ENCODE measurements at places on chromosomes 16 and 17.

- no peak for DNase-seq
Measured at GRCh38 chr16:86220561-86220960, 289.8 kb upstream of the FOXF1 start.

DNA sequence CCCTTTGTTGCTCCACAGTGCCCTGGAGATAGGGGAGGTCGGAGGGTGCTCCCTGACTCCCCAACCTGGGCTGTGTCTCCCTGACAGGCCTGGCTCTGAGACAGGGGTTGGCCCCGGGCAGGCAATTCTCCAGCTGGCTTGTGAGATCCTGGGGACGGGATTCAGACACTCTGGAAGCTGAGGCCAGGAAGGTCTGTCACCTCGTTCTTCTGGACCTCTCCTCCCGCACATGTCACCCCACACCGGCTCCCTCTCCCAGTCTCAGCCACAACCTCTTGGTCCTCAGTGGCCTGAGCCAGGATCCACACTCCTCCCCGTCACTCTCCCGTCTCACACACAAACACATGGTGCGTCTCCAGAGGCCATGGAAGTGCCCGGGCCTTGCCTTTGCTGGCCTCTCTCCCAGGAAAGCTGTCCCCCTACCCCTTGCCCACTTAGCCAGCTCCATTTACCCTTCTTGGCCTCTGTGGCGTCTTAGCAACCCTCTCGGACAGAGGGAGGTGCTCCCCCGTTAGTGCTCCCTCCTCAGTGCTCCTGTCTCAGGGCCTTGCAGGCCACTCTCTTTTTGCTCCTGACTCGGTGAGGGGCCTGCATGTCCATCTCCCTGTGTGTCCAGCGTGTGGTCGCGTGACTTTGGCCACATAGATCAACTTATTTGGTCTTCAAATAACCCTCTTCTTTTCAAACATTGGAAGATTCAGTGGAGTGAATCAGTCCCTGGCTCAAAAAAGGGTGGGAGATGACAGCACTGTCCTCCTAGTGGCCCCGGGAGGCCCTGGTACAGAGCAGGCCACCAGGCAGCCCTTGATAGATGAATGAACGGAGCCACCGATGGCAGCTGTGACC, 747 bp downstream of the ADGRG3 start:
- DNase-seq = no peak

DNA sequence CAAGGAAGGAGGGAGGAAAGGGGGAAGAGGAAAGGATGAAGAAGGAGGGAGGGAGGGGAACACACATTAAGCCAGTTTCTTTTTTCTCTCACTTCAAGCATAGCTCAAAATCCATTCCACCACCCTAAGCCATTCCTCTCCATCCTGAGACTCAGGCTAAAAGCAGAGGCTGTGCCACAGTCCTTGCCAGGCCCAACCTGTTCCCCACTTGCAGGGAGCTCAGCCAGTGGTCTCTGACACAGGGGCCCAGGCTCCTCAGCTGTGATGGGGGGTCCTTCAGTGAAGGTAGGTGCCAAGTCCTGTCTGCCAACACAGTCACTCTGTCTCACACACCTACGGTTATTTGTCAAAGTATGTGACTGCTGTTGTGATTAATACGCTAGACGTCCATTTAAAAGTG, 44.6 kb downstream of the SDK2 start:
- DNase-seq = no peak

- no peak for DNase-seq
Measured at GRCh38 chr16:83920894-83921491, 22.1 kb downstream of the MLYCD start.

DNA sequence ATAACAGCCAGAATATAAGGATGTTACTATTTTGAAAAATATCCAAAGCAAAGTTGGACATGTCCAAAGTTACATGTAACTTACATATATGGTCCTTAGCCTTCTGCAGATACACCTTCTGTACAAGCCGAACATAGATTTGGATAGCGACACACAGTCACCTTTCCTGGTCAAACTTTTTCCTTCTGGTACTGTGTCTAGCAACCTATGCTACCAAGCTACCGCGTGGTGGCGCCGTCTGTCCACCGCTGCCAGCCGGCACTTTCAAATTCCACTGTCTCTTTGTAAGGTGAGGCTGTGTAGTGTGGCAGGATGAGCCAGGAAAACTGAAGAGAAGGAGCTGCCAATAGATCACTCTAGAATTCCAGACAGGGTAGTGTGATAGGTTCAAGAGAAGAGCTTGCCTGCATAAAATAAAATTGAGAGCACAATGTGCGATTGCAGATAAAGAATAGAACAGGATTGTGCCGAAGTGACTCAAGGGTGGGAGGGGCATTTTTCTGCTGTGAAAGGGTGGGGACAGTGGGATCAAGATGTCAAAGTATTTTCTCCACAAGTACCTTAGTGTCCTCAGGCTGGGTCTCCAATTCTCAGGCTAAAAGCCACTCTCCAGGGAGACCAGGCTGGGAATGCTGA, 366.9 kb downstream of the SLC39A11 start:
- DNase-seq = peak; percentile 47

DNA sequence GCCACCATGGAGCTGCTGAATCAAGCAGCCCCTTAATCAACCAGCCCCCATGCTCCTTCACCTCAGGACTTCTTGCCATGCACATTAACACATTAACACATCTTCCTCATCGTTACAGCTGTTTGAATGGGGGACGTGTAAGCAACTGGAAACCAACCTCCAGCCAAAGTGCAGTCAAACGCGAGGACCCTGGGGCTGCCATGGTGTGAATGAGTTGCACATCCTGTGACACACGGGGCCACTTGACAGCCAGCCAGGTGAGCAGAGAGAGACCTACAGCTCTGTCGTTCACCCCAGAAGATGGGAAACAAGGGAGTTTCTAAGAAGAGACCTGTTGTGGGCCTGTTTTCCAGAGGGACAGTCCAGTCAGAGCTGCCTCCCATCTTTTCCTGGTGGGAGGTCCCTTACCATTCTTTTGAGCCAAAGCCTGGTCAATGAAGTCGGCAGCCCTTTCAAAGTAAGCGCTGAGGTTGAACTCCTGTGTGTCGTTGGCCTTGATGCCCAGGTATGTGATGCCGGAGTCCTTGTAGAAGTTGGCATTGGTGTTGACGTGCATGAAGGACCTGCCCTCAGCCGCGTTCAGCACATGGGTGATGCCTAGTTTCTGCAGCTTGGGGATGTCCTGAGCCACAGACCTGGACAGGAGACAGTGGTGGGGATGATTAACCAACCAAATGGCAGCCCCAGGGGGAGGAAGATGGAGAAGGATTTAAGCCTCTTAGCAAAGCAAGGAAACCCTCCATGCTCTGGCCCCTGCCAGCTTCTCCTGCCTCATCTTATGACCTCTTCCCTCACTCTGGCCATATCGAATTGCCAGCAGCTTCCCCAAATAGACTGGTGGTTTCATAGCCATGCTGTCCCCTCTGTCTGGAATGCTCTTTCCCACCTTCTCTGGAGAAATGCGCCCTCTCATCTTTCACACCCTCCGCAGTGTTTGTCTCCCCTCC, 4.2 kb downstream of the DUSP3 start:
- DNase-seq = no peak

Measured in CD4-positive, alpha-beta T cell treated with Interleukin-12 subunit alpha and Interleukin-12 subunit beta, for 1 hour (primary cell).